Fibroblast of skin of right biceps (primary cell): ENCODE measurements at places on chromosomes 7 and 10.

DNA sequence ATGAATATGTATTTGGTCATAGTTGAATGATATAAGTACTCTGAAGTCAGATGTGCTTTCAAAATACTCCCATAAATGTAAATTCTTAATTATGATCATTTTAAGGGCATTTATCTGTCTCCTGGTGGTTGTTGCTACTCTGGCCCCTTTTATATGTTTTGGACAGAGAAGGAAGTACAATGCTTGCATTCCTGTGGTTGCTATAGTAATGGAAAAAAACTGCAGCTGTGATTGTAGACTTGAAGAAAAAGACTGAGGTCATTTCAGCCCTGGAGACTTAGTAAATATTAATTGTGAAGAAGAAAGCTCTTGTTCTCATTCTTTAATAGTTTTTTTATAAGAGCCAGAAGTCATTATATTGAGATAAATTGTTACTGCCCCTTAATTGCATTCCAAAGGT is 70.2 kb upstream of the FERD3L start:
- DNase-seq = peak; percentile 80

GRCh38 chr10:4830551-4830950 is 4.5 kb downstream of the AKR1E2 start:
- no peak for DNase-seq

- DNase-seq = no peak
Observed at GRCh38 chr7:33721895-33722294, 183.4 kb upstream of the BMPER start.

GRCh38 chr7:29494350-29494749 is 69.3 kb upstream of the PRR15 start:
- DNase-seq = peak; percentile 85

DNA sequence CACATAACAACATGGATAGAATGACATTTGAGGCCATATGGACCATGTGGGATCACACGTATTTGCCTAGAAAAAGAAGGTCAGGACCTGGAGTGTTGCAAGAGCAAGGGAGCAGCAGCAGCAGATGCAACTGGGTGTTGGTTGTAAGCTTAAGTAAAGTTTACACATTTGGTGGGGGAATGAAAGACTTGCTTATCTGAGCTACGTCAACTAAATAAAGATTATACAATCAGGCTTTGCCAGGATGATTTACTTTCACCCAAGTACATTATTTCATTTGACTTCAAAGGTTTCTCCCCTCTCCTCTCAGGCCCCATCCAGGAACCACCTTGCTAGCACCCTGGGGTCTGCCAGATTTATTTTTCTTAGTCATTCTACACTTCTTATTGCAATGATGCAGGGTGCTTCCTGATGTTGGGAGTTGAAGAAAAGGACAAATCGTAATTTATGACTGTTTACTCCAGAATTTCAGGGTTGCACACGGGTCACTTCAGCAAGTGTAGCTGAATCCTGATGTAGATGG is 591.9 kb upstream of the IGFBP3 start:
- no peak for DNase-seq

GRCh38 chr10:132703419-132704007 is 82.4 kb downstream of the NKX6-2 start:
- no peak for DNase-seq

DNA sequence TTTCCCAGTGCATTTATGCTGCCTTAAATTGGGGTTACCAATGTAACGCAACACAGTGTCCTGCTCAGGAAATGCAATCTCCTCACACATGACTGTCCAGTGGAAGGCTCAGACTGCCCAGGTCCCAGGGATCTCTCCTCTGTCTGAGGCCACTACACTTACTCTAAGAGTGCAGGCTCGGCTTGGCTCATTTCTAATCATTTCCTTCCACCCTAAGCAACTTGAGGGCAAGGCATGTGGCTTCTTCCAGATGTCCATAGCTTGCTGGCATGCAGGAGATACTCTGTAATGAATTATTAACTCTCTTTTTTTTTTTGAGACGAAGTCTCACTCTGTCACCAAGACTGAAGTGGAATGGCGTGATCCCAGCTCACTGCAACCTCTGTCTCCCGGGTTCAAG is 23.7 kb downstream of the PLAC9 start:
- DNase-seq = peak; percentile 16

DNA sequence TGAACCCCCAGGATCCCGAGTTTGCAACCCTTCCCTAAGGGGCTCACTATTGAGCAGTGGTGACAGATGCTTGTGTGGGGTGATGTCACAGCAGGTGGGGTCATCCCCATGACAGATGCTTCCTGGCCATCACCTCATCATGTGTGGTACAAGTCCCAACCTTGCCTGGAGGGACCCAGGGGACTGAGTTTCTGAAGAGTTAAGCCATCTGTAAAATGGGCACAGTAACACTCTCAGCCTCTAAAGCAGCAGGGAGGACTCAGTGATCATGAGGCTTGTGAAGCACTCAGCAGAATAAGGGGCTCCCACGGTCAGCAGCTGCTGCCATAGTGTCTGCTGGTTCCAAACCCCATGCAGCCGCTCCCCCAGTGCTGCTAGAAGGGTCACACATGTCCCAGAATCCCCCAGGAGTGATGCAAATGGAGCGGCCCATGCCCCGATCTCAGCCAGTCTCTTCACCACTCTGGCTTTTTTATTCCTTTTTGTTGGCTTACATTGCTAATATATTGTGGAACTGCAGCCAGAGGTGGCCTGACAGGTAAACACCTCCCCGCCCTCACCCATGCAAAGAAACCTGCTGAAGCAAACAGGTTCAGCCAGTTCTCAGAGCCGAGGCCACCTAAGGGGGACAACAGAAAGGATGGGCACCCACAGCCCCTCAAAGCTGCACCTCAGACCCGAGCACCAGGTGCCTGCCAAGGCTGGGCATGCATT is 102.1 kb upstream of the PDGFA start:
- no peak for DNase-seq

DNA sequence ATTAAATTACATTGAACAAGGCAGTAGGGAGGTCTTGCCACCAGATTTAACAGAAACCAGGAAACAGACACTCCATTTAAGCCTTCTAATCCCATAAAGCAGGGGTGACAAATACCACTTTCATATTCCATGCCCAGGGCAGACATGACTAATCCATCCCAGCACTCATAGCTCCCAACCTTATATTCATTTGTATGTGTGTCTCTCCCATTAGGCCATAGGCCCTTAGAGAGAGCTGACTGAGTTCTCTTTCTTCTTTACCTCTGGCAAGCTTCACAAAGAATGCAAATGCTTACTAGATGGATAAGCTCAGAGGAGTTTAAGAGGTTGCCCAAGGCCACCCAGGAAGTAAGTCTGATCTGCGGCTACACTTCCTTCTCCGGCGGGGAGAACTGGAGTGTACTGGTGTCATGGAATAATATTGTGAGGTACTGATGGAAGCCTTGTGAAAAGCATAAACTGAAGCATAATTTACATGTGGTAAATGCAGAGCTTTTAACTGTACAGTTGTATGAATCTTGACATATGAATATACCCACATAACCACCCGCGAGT is 239.7 kb upstream of the HABP2 start:
- DNase-seq = peak; percentile 11

GRCh38 chr10:119119400-119119799 is 15.5 kb downstream of the DENND10 start:
- no peak for DNase-seq

- DNase-seq = no peak
Observed at GRCh38 chr7:71509381-71509780, 377.4 kb downstream of the GALNT17 start.

GRCh38 chr7:36970551-36971514 is 246.5 kb upstream of the AOAH start:
- no peak for DNase-seq

GRCh38 chr7:156230576-156230975 is 410.0 kb upstream of the RNF32 start:
- no peak for DNase-seq

DNA sequence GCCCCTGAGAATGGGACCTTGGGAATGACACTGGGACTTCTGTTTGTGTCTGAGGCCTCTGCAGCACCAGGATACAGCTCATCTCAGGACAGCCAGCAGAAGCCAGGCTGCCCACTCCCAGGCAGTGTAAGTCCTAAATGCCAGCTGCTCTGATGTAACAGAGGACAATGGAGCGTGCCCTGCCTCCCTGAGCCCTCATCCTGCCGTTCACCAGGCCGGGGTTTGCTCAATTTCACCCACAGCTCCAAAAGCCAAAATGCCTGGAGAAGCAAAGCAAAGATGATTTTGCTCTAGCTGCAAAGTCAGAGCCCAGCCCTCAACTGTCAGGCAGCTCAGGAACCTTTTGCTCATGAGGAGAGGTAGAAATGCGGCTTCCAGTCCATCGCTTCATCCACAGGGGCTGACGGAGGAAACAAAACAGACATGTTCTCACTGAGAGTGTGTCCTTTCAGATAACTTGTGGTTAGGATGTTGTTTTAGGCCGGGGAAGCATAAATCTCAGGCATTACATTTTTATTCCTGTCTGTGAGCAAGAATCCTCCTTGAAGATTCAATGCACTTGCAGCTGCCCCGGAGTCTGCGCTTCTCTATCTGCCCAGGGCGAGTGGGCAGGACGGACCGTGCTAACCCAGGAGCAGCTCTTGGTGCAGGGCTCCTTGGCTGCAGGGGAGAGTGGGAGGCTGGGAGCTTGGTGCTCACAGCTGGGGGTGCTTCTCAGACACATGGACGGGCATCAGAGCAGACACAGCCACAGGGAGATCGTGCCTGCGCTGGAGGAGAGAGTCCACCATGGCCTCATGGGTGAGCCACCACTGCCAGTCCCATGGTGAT is 83.2 kb upstream of the CHST15 start:
- DNase-seq = peak; percentile 7
